ENCODE measurements at places on chromosomes 7 and 10.
A peak's percentile ranks its signal among the peaks of the same experiment; 100 is the strongest.

DNA sequence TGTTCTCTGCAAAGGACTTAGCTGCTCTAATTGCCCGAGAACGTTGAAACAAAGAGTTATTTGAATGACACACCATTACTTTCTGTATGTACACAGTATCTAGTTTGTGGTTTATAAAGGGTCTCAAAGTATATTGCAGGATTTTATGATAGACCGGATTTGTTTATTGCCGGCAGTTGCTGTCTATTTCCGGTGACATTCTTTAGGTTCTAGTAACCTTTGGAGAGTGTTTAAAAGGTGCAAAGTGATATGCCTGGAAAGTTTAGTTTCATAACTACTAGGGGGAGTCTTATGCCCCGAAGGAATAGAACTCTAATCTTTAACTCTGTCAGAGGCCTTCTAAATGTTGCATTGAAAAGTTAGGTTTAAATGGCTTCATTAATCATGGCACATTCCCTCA lies 63.8 kb downstream of the PAPSS2 start:
- no peak for DNase-seq

DNA sequence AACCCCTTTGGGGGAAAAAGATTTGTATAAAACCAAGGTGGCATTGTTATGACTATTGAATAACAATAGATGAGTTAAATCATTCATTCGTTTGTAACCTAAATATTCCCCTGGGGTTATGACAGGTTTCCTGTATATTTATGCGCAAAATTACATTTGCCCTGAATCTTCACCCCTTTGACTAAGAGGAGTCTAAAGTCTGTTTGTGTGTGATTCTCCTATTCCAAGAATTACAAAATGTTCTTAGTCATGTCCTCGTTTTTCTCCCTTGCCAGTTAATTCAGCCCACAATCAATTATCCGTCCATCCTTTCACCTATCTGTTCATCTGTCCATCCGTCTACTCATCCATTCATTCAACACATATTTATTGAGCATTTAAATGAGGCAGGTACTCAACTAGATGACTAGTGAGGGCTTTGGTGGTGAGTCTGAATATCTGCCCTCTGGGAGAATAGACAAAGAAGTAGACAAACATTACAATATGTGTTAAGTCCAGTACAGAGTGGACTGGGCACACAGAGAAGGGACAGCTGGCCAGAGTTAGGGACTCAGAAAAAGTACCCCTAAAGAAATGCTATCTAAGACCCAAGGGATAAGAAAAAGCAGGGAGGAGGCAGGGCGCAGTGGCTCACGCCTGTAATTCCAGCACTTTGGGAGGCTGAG lies 35.6 kb upstream of the TCF7L2 start:
- DNase-seq: no peak

GRCh38 chr10:72331575-72332422 lies 22.9 kb downstream of the DNAJB12 start:
- DNase-seq: peak; percentile 74

DNA sequence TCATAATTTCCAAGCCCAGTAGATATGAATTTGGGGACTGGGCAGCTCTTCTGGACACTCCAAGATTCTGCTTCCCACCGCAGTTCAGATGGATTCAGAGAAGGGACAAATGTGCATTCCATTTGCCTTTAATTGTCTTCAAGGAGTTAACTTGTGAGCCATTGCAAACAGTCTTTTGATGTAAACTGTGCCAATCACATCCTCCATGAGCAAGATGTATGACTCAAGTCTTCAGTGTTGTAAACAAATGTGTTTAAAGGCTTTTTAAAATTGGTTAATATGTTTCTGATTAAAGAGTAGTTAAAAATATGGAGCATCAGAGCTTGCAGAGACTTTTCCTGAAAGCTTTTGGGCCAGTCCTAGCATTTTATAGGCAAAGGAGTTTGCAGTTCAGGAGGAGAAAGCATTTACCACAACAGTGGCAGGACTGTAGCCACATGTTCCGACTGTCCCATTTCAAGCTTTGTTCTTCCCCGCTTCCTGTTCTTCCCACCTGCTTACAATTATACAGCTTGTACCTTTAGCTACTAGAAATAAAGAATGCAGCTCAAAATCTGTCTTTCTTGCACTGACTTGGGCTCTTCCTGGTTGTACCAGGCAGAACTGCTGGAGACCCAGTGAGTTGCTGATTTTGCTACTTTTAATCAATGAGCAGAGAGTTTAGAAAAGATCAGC lies 6.2 kb downstream of the SLC18A2 start:
- DNase-seq: no peak

DNA sequence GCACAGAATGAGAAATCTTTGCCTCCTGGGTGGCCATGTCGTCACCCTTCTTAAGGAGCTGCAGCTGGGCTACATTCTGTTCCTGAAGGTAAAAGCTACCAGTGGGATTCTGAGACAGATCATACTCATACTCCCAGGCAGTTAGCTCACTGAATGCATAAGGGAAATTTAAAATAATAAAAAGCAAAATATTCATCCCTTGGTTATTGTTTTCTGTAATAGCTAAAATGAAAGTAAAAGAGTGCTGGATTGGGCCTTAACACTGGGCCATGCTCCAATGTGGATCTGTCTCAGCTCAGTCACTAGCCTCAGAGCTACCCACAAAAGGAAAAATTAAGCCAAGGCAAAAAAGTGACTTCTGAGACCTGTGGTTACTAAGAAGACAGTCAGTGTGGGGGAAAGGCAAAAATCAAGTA lies 8.9 kb upstream of the DYNC2I1 start:
- DNase-seq: no peak

GRCh38 chr7:19293431-19293830 lies 148.2 kb upstream of the FERD3L start:
- DNase-seq: no peak

GRCh38 chr7:149770728-149771636 lies 2.4 kb downstream of the ZNF467 start:
- no peak for DNase-seq

- no peak for DNase-seq
Observed at GRCh38 chr10:127878475-127879055, 14.2 kb downstream of the CLRN3 start.

DNA sequence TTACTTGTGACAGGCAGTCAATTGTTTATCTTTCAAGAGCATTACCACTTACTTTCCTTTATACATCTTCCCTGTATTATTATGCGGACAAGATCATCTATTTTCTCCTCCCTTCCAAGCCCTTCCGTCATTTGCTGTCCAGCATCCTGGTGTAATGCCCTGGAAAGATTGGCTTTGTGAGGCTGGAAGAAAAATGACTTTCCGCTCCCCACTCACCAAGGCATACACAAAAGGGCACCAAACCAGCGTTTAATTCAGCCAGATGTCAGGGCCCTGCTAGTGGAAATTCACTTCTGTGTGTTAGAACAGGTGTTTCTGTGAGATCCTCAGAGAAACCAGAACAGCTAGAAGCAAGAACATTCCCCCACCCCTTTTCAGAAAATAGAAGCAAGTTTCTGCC lies 128.1 kb upstream of the NANOS1 start:
- no peak for DNase-seq

- no peak for DNase-seq
Observed at GRCh38 chr7:21352540-21353387, 75.1 kb upstream of the SP4 start.

- DNase-seq: no peak
Observed at GRCh38 chr10:113751181-113751732, at the start of gene PLEKHS1. Gene PLEKHS1 (plus strand): TSS chr10:113751682. CDS start chr10:113755278, 3,596 bp downstream.

GRCh38 chr7:150567169-150567568 lies at the start of gene GIMAP4:
Gene GIMAP4 (plus strand): TSS chr7:150567390. CDS start chr7:150569902, 2,512 bp downstream.
- no peak for DNase-seq
